Colonic mucosa (tissue), 4 donors: ENCODE measurements at places on chromosomes 6 and 20. TPM values are rescaled to one million over a fixed set of nuclear protein-coding genes. Genes with fewer than 3 reads are reported as not detected.

- H3K4me3 ChIP-seq, result no peak overlapping the region
- no peak for DNase-seq
- H3K27ac ChIP-seq, result peak overlapping the region; percentile 57
- H3K4me1 ChIP-seq, result no peaks in the 10 kb centered on the region
- H3K36me3 ChIP-seq, result no peaks in the 10 kb centered on the region
Measured at GRCh38 chr6:24743944-24744335, 25.0 kb upstream of the C6orf62 start.

DNA sequence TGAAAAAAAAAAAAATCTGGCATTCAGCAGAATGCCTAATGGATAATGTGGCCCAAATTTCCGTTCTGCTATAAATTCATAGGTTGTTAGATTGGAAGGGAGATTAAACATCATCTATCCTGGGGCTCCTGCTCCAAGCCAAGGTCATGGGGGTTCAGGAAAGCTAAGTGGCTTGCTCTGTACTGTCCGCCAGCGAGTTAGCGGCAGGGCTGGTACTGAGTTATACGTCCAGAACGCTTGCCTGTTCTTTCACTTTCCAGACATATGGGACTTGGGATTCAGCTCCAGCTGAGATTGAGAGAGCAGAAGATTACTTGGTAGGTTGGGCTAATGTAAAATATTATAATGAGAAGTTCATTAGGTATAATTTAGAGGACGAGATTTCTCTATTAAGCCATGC, 858 bp downstream of the RWDD1 start:
- H3K27ac ChIP-seq, result peak overlapping the region; percentile 89
- H3K36me3 ChIP-seq, result no peaks in the 10 kb centered on the region
- no peaks in the 10 kb centered on the region for H3K27me3 ChIP-seq
- peak; percentile 41 for DNase-seq
- H3K4me3 ChIP-seq, result peak overlapping the region; percentile 87

PPP1R16B gene
- total RNA-seq, result 2.0 TPM

PLN gene
- total RNA-seq, result 24.1 TPM

DNA sequence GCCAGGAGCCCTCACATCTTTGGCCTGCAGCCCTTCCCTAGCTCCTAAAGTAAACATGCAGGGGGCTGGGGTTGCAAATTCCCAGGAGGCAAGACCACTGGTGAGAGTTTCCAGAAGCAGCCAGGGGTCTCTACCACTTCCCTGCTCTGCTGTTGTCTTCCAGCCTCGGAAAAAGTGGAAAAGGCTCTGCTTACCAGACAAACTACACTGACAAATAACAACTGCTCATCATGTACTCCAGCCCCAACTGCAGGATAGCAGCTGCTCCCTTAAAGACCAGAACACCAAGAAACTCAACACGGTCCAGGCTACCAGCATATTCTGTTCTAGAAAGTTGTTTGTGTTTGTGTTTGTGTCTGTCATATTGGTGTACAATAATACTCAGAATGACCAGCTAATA, 187.5 kb upstream of the MARCKS start:
- no peaks in the 10 kb centered on the region for H3K27me3 ChIP-seq
- no peak overlapping the region for H3K27ac ChIP-seq
- no peaks in the 10 kb centered on the region for H3K4me1 ChIP-seq
- no peaks in the 10 kb centered on the region for H3K36me3 ChIP-seq
- no peak for DNase-seq
- H3K4me3 ChIP-seq, result no peak overlapping the region

DNA sequence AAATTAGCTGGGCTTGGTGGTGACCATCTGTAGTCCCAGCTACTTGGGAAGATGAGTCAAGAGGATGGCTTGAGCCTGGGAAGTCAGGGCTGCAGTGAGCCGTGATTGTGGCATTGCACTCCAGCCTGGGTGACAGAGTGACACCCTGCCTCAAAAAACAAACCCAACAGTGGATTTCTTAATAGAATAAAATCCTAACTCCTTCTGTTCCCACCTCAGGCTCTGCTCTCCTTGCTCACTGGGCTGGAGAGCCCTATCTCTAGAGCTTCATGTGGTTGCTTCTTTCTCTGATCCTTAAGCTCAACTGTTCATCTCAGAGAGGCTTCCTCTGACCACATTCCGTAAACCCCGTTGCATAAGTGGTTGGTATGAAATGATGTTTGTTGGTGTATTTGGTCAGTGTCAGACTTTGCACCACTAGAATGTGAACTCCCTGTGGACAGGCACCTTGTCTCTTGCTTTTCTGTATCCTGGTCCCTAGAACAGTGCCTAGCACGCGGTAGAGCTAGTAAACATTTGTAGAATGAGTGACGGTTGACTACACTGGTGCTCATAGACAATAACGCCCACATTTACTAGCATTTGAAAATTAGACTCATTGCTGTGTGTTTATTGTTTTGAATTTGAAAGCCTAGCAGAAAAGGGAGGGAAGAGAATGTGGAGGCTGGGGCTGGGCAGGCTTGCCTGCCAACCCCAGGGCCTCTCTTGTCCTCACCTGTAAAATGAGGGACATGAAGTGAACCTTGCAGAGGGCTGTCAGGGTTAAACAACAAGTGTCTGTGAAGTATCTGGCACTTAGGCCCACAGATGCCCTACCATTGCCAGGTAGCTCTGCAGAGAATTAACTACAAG, 4.2 kb downstream of the MAPRE1 start:
- no peak overlapping the region for H3K27ac ChIP-seq
- peaks cover 6% of the 10 kb centered on the region for H3K36me3 ChIP-seq
- DNase-seq, result no peak
- peaks cover 13% of the 10 kb centered on the region for H3K4me1 ChIP-seq
- no peak overlapping the region for H3K4me3 ChIP-seq

DNA sequence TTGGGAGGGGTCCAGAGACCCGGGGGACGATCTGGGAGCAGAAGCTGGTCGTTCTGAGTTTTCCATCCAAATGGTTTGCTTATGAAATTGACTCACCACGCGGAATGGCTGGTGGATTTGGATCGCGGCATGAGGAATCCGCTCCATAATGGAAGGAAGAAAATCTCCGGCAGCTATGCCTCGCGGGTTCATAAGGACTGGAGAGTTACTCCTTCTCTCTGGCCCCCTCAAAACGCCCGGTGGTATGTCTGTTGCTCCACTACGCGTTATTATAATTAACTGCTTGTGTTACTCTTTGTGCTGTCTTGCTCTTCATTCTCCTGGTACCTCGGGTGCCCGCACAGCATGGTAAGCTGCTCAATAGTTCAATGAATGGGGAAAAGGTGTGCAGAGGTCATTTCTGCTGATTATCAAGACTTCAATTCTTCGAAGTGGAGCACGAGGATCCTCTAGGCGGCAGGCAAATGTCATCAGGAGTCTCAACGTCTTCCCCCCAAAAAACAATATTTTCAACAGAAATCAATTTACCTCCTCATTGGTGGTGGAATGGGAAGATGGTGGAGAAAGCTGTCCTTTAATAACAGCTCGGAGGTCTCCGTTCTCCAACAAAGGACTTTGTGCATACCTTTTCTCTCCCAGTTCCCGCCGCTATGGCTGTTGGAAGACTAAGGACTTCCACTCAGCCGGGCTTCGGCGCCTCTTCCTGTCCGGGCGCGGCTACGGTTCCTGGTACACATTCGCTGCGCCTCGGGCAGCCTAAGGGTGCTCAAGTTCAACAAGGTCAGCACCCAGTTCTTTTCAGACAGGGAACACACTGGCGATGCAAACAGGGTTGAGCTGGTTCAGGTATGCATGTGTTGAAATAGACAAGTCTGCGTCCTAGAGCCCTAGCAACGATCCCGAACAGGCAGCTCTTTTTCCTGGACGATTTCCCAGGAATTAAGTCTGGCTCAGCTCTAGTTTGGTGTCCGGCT, 9.2 kb upstream of the PRSS16 start:
- no peak overlapping the region for H3K4me3 ChIP-seq
- no peaks in the 10 kb centered on the region for H3K4me1 ChIP-seq
- no peak overlapping the region for H3K27ac ChIP-seq
- peaks cover 24% of the 10 kb centered on the region for H3K27me3 ChIP-seq
- no peak for DNase-seq
- H3K36me3 ChIP-seq, result no peaks in the 10 kb centered on the region

OPN5 gene
- total RNA-seq, result not detected

DNA sequence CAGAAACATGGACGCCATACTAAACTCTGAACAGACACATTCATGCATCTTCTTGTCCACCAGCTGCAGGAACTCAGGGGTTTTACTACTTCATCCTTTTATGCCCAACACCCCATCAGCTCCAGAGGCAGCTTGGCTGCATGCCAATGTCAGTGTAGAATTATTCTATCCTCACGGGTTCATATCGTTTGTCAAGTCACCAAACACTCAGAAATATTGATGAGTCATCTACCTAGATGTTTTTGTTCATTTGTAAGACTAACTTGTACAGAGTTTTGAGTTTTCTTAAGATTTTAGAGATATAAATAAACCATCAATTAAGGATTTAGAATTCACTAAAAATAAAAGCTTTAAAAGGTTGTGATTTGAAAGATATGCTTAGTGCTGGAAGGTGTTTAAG, 590.7 kb upstream of the FLRT3 start:
- H3K27ac ChIP-seq, result no peak overlapping the region
- no peaks in the 10 kb centered on the region for H3K4me1 ChIP-seq
- H3K4me3 ChIP-seq, result no peak overlapping the region
- no peaks in the 10 kb centered on the region for H3K27me3 ChIP-seq
- H3K36me3 ChIP-seq, result no peaks in the 10 kb centered on the region

GRCh38 chr6:160790028-160790792, 88.2 kb downstream of the PLG start:
- H3K4me3 ChIP-seq, result no peak overlapping the region
- no peak overlapping the region for H3K27ac ChIP-seq
- DNase-seq, result no peak
- no peaks in the 10 kb centered on the region for H3K36me3 ChIP-seq

DNA sequence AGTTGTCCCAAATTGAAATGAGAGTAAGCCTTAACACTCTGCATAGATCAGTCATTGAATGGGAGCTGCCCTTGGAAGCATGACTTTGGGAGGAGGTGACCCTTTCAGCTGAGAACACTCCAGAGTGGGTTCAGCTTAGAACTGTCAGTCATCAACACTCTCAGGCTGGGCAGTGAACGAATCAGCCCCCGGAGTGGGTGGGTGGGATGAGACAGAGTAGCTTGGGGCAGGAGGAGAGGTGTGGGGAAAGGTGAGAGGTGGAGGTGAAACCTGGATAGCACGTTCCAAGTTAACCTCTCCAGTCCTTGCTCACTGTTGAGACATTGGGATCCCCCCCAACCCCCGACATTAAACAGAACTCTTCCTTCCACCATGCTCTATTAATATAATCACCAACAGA, 55.3 kb upstream of the TPD52L1 start:
- H3K27me3 ChIP-seq, result no peaks in the 10 kb centered on the region
- no peak overlapping the region for H3K27ac ChIP-seq
- H3K4me1 ChIP-seq, result no peaks in the 10 kb centered on the region
- H3K36me3 ChIP-seq, result no peaks in the 10 kb centered on the region
- no peak for DNase-seq
- H3K4me3 ChIP-seq, result no peak overlapping the region

PSORS1C2 gene
- not detected for total RNA-seq

NCR2 gene
- not detected for total RNA-seq

GRCh38 chr6:24658573-24659560, 7.8 kb downstream of the TDP2 start:
- H3K4me1 ChIP-seq, result peaks cover 16% of the 10 kb centered on the region
- no peaks in the 10 kb centered on the region for H3K27me3 ChIP-seq
- no peaks in the 10 kb centered on the region for H3K36me3 ChIP-seq
- no peak overlapping the region for H3K4me3 ChIP-seq
- peak; percentile 76 for DNase-seq
- H3K27ac ChIP-seq, result no peak overlapping the region

GRCh38 chr6:151389618-151390275, 1.6 kb downstream of the ZBTB2 start:
- peak overlapping the region; percentile 74 for H3K4me3 ChIP-seq
- peaks cover 6% of the 10 kb centered on the region for H3K4me1 ChIP-seq
- H3K27ac ChIP-seq, result peak overlapping the region; percentile 98
- H3K27me3 ChIP-seq, result no peaks in the 10 kb centered on the region
- peak; percentile 70 for DNase-seq

GRCh38 chr6:117267766-117268534, 2.6 kb downstream of the VGLL2 start:
- H3K36me3 ChIP-seq, result no peaks in the 10 kb centered on the region
- no peak for DNase-seq
- no peaks in the 10 kb centered on the region for H3K4me1 ChIP-seq

DNA sequence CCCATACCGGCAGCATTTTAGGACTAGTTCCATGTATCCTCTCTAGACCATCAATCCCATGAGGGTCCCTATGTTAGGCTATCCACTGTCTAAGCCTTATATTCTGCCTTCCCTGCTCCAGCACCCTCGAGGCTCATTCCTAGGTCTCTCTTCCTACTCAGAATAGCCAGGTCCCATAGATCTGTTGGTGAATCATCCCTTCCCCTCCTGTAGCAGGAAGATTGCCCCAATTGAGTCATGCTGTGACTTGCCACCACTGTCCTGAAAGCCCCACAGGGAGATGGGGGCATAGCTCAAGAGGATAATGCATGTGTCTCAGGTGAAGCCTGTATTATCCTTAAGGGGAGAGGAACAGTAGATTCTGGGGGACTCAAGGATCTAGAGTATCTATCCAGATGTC, 143.1 kb upstream of the MOCS1 start:
- H3K27ac ChIP-seq, result no peak overlapping the region
- no peaks in the 10 kb centered on the region for H3K27me3 ChIP-seq

DNA sequence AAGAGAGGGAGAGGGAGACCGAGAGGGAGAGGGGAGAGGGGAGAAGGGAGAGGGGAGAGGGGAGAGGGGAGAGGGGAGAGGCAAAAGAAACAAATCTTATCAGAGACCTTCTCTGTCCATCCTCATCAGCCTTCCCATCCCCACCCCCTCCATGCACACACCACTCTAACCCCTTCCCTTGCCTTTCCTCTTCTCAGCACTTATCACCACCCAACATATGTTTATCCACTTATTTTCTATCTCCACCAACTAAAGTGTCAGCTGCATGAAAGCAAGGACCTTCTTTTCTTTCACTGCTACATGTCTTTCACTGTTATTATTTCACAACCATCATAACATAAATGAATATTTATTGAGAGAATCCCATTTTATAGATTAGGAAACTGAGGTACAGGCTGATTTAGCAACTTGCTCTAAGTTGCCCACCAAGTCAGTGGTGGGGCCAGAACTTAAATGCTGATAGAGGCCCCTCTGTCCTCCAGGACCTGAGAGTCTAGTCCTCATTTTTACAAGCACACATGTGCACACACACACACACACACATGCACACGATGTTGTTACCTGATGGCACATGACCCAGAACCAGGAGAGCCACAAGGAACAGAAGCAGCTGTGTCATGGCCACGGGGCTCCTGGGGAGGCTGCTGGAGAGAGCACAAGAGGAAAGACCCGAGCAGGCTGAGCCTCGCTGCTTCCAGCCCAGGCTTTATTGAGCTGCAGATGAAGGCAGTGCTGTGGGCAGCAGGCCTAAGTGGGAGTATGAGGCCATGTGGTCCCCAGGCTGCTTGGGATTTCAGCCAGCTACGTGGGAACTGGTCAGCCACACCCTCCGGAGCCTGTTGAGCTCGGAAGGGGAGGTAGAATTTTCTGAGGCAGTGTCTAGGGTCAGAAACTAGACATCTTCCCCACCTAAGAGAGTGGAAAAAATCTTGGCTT, 2.3 kb downstream of the DEFB124 start:
- H3K27ac ChIP-seq, result no peak overlapping the region
- no peak for DNase-seq
- H3K4me1 ChIP-seq, result no peaks in the 10 kb centered on the region
- no peaks in the 10 kb centered on the region for H3K36me3 ChIP-seq
- no peak overlapping the region for H3K4me3 ChIP-seq

PLEKHG1 gene
- total RNA-seq, result 25.2 TPM

GRCh38 chr20:47551841-47552240, 50.2 kb downstream of the NCOA3 start:
- H3K27ac ChIP-seq, result no peak overlapping the region
- no peak overlapping the region for H3K4me3 ChIP-seq
- H3K4me1 ChIP-seq, result no peaks in the 10 kb centered on the region
- H3K27me3 ChIP-seq, result no peaks in the 10 kb centered on the region
- no peaks in the 10 kb centered on the region for H3K36me3 ChIP-seq
